ENCODE measurements at places on chromosomes 1 and 21. TPM values are rescaled to one million over a fixed set of nuclear protein-coding genes. Genes with fewer than 3 reads are reported as not detected.

Gene ATP5IF1
- total RNA-seq: 98.2 TPM

Gene C1orf50
- 4.9 TPM for total RNA-seq

Gene C1QB
- not detected for total RNA-seq

Gene VPS26C
- 82.6 TPM for total RNA-seq

Gene MNDA
- not detected for total RNA-seq

Gene SERINC2
- 23.2 TPM for total RNA-seq

Gene RNU1-3
- total RNA-seq: under 0.01 TPM

Gene KCTD3
- total RNA-seq: 32.3 TPM

Gene DDR2
- 16.7 TPM for total RNA-seq

Gene CDKN2C
- total RNA-seq: 9.3 TPM

Gene BRDT
- total RNA-seq: not detected

Gene TRIM67
- not detected for total RNA-seq

Gene AKNAD1
- not detected for total RNA-seq

Gene TRPM2
- 1.1 TPM for total RNA-seq

Gene GABPB2
- 4.6 TPM for total RNA-seq

Gene FBLIM1
- 365 TPM for total RNA-seq

Gene C1orf94
- not detected for total RNA-seq

Gene ILDR2
- not detected for total RNA-seq

Gene AKR7A2
- 64.7 TPM for total RNA-seq

Gene MANEAL
- total RNA-seq: 2.0 TPM

Gene ASTN1
- total RNA-seq: not detected

Gene SMPDL3B
- total RNA-seq: 0.10 TPM

Gene TMOD4
- total RNA-seq: not detected

Gene AMY1B
- total RNA-seq: not detected

Gene GREM2
- total RNA-seq: not detected

Gene PTPRU
- total RNA-seq: 3.6 TPM

Gene SPRR5
- not detected for total RNA-seq

Gene UQCRHL
- total RNA-seq: 1.6 TPM

Gene IL22RA1
- total RNA-seq: not detected

Gene UMODL1
- total RNA-seq: not detected

Gene ANKRD45
- total RNA-seq: not detected
